Naive thymus-derived CD8-positive, alpha-beta T cell (primary cell): ENCODE measurements at places on chromosomes 2 and 18.

GRCh38 chr2:232872826-232873225, 2.8 kb downstream of the SNORC start:
- H3K36me3 ChIP-seq, result no peaks in the 10 kb centered on the region
- DNase-seq, result no peak
- peaks cover 26% of the 10 kb centered on the region for H3K27me3 ChIP-seq
- H3K27ac ChIP-seq, result no peak overlapping the region

DNA sequence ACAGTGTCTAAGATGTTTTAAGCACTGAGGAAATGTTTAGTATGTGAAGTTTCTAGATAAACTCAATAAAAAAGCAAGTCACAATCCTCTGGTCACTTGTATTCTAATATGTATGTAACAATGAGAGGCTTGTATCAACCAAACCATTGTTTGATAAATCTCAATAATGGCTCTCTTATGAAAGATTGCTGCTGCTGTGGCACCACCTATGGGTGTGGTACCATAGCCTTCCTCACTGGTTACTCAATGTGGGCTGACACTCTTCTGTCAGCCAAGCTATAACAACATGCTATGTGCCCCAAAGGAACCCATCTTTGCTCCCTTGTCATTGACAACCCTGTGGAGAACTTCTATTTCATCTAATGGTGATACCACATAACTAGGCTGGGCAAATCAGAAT, 12.6 kb upstream of the RAB1A start:
- no peak for DNase-seq
- H3K27ac ChIP-seq, result no peak overlapping the region
- peaks cover 2% of the 10 kb centered on the region for H3K4me1 ChIP-seq
- no peaks in the 10 kb centered on the region for H3K27me3 ChIP-seq
- H3K4me3 ChIP-seq, result no peak overlapping the region

DNA sequence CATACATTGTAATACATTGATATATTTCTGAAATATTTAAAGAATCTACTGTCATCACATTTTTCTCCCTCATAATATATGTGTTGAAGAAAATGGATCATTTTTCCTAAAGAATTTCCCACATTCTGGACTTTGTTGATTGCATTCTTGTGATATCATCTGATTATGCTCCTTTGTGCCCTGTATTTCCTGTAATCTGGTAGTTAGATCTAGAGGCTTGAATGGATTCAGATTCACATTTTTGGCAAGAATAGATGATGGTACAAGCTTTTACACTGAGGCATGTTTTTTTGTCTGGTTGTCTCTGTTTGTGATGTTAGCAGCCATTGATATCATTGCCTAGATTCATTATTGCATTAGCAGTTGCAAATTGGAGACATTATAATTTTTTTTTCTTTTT, 13.4 kb downstream of the UBXN2A start:
- no peak overlapping the region for H3K4me3 ChIP-seq
- H3K27me3 ChIP-seq, result no peaks in the 10 kb centered on the region
- no peaks in the 10 kb centered on the region for H3K4me1 ChIP-seq
- no peak overlapping the region for H3K27ac ChIP-seq
- H3K36me3 ChIP-seq, result no peaks in the 10 kb centered on the region
- no peak for DNase-seq

- no peaks in the 10 kb centered on the region for H3K27me3 ChIP-seq
- H3K36me3 ChIP-seq, result peaks cover 2% of the 10 kb centered on the region
- H3K27ac ChIP-seq, result no peak overlapping the region
- H3K4me1 ChIP-seq, result peaks cover 29% of the 10 kb centered on the region
These were observed 260.6 kb downstream of the ZEB2 start for GRCh38 chr2:144259332-144259731.

DNA sequence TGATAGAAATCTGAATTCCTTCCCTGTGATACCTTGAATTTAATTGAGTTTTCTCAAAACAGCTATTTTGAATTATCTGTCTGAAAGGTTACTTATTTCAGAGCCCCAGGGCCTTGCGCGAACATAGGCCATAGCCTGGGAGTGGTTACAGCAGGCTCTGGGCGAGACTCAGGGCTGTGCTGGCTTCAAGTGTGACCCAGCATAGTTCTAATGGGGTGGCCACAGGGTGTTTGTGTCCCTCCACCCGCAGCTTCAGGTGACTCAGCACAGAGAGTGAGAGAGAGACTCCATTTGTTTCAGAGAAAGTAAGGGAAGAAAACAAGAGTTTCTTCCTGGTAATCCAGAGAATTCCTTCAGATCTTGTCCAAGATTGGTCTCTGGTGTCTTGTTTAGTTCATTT, 137.9 kb upstream of the POU3F3 start:
- no peaks in the 10 kb centered on the region for H3K4me1 ChIP-seq
- H3K36me3 ChIP-seq, result no peaks in the 10 kb centered on the region
- no peak overlapping the region for H3K27ac ChIP-seq
- H3K27me3 ChIP-seq, result peaks cover 2% of the 10 kb centered on the region
- no peak overlapping the region for H3K4me3 ChIP-seq

GRCh38 chr2:204827701-204828590, 282.7 kb downstream of the PARD3B start:
- H3K4me1 ChIP-seq, result peaks cover 1% of the 10 kb centered on the region
- no peaks in the 10 kb centered on the region for H3K36me3 ChIP-seq
- no peak overlapping the region for H3K4me3 ChIP-seq
- no peaks in the 10 kb centered on the region for H3K27me3 ChIP-seq
- no peak for DNase-seq

DNA sequence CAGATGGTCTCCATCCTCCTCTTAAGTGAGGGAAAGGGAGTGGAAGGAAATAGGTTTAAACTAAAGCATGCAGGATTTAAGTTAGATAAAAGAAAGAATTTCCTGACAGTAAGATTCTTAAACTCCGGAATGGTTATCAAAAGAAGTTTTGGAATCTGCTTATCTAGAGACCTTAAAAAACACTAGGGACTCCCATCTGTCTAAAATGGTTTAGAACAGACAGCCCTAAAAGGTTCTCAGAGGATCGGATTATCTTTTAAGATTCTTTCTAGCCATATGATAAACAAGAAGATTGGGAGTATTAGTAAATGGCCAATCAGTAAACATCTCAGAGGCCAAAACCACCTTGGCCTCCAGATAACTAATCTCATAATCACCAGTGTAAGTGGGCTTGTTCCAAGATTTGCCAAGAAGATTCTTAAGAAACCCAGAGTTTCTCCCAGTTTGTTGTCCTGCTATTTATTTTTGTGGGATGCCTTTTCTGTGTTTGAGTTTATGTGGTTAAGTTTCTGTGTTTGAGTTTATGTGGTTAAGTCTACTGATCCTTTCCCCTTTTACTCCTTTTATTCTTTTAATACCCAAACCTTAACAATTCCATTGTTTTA, 314.9 kb upstream of the NRP2 start:
- no peak overlapping the region for H3K4me3 ChIP-seq
- no peaks in the 10 kb centered on the region for H3K4me1 ChIP-seq
- H3K27me3 ChIP-seq, result no peaks in the 10 kb centered on the region

DNA sequence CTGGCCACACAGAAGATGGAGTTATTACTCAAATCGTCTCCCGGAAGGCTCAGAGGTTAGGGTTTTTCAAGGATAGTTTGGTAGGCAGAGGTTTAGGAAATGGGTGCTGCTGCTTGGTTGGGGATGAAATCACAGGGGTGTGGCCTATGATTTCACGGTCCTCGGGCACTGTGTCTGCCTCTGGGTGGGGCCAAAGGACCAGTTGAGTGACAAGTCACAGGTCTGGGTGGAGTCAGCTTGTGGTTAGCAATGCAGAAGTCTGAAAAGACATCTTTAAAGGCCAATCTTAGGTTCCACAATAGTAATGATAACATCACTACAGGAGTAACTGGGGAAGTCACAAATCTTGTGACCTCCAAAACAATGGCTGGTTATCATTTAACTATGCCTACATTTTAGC, 387.8 kb downstream of the ZNF521 start:
- H3K27me3 ChIP-seq, result no peaks in the 10 kb centered on the region
- no peaks in the 10 kb centered on the region for H3K4me1 ChIP-seq
- DNase-seq, result no peak
